ENCODE measurements at places on chromosomes 11 and 22.

DNA sequence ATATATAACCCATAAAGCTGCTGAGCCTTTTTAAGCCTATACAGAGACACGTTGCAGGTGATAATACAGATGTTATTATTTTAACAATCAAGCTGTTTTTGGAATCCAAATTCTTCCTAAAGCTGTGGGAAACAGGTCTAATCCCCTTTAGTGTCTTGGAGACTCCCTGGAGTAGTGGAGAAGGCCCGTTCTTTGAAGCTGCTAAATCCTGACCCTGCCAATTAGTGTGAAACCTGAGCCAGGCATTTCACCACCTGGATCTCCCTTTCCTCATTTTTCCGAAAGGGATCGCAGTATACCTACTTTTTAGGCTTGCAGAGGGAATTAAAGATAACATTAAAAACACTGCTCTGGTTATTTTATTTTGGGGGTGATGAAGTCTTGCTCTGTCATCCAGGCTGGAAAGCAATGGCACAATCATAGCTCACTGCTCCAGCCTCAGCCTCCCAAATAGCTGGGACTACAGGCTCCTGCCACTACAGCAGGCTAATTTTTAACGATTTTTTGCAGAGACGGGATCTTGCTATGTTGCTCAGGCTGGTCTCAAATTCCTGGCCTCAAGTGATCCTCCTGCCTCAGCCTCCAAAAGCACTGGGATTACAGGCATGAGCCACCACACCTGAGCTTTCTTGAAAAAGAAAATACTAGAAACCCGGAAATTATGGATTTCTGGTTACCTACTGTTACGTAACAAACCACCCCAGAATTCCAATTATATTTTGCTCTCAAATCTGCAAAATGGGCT lies 1.7 kb upstream of the EIF4ENIF1 start:
- no peak for DNase-seq

DNA sequence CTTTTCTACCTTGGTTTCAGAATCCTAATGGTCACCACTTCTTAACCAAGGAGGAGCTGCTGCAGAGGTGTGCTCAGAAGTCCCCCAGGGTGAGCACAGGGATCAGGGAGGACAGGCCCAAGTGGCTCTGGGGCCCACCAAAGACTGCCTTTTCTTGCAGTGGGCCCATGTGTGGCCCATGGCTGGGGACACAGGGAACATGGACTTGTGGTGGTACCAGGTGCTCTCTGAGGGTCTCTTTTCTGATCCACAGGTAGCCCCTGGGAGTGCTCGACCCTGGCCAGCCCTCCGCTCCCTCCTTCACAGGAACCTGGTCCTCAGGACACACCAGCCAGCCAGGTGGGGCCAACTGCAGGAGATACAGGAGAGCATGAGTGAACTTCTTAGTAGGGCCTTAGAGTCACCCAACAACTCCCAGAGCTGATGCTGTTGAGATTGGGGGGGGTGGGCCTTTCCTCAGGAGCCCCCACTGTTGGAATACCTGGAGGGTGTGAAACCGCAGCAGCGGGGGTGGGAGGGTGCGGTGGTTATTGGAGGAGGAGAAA lies 2.0 kb downstream of the MUS81 start:
- no peak for DNase-seq

DNA sequence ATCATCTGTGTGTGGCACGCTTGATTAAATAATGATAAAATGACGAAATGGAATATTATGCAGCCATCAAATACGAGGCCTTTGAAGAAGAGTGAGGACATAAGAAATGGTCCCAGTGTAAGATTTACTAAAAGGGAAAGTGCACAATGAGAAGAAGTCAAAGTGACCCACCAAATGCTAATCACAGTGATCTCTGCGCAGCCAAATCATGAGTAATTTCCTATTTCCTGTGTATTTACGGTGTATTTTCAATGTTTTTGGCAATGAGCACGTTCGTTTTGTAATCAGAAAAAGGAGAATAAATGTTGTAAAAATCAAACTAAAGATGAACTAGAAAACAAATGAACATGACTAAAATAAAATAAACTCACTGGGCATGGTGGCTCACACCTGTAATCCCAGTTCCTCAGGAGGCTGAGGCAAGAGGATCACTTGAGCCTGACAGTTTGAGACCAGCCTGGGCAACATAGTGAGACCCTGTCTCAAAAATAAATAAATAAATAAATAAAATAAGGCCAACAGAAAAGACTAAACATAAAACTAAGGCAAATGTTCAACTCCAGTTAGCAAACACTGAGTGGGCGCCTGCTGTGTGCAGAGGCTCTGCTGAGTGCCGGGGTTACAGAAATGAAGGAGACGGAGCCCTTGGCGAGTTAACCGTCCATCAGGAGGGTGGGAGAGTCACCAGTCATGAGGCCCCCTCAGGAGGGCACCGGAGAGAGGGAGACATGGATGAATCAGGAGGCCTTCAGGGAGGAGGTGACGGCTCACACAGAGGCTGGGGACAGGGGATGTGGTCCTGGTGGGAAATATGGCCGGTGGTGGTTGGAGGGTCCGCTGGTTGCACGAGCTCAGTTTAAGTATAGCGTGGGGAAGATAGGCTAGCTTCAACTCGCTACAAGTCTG lies 26.0 kb upstream of the CBX7 start:
- no peak for DNase-seq

GRCh38 chr11:76670485-76671236 lies at the start of gene LRRC32:
Gene LRRC32 (minus strand): TSS chr11:76670747. CDS start chr11:76665954, 4,793 bp downstream.
- DNase-seq = no peak

DNA sequence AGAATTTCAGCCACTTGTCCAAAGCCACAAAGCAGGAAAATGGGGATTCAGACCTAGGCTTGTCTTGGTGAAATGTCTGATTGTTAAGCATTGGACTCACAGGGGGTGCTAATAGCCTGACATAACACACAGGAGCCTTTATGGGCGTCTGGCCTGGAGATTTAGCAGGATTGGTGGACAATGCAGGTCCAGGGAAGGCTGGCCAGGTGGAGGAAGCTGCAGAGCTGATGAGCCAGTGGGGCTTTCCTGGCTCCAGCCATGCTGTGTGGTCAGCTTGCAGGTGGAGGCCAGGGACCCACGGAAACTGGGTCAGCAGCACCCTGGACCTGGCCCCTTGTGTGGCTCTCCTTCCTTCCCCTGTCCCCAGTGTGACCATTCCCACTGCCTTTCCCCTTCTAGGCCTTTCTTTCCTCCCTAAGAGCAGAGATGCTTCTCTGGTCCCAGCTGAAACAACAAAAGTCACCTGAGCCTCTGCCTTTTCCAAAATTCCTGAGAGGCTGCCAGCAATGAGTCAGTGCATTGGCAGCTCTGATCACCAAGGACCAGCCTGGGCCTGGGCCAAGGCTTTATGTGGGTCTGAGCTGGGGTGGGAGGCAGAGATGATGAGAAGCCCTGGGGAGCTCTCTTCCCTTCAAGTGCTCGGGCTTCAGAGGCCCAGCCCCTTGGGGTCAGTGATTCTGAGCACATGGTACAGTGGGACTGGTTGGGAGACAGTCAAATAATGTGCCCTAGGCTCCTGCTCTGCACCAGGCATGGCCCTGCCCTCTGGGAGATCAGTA lies 85.2 kb downstream of the CCDC81 start:
- no peak for DNase-seq

GRCh38 chr22:31820655-31821054 lies 66.8 kb downstream of the DEPDC5 start:
- no peak for DNase-seq
